ENCODE measurements at places on chromosomes 5 and 9.

DNA sequence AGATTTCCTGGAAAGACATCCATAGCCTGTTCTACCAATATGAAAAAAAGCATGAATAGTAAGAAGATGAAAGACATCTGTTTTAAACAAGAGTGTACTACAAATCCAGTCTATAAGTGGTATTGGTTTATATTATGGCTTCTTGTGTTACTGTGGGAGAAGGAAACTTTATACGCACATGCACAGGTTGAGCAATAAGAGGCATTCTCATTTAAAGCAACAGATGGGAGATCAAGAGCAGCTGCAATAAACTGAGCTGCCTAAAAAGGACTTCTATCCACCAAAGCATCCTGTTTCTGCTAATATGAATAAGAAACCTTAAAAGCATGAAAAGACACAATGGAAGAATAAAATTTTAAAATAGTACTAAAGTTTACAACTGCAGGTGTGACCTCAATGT is 8.6 kb upstream of the PCDHB1 start:
- no peaks in the 10 kb centered on the region for H3K27me3 ChIP-seq
- H3K27ac ChIP-seq, result no peak overlapping the region
- H3K4me1 ChIP-seq, result no peaks in the 10 kb centered on the region
- H3K36me3 ChIP-seq, result no peaks in the 10 kb centered on the region
- no peak for DNase-seq

DNA sequence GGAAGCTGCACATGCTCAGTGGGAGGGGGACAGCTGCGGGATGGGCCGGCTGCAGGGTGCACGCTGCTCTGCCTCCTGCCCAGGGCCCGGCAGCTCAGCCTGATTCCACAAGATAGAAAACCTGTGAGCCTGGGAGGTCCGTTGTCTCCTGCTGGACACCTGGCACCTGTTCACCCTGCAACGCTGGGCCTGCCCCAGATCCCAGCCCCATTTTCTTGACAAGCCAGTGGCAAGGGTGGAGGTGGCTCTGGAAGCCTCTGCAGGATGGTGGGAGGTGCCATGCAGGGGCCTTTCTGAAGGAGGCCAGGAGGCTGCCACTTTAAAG is 68.1 kb upstream of the RNF130 start:
- DNase-seq, result no peak
- no peaks in the 10 kb centered on the region for H3K4me1 ChIP-seq
- H3K4me3 ChIP-seq, result no peak overlapping the region
- no peaks in the 10 kb centered on the region for H3K36me3 ChIP-seq
- no peaks in the 10 kb centered on the region for H3K27me3 ChIP-seq

GRCh38 chr9:101731429-101731828 is 7.0 kb downstream of the GRIN3A start:
- no peaks in the 10 kb centered on the region for H3K27me3 ChIP-seq
- no peaks in the 10 kb centered on the region for H3K4me1 ChIP-seq
- no peaks in the 10 kb centered on the region for H3K36me3 ChIP-seq
- no peak overlapping the region for H3K27ac ChIP-seq
- H3K4me3 ChIP-seq, result no peak overlapping the region

- H3K4me1 ChIP-seq, result no peaks in the 10 kb centered on the region
- H3K4me3 ChIP-seq, result no peak overlapping the region
- H3K27ac ChIP-seq, result no peak overlapping the region
- no peaks in the 10 kb centered on the region for H3K27me3 ChIP-seq
These were observed 64.6 kb upstream of the SHB start for GRCh38 chr9:38133595-38133994.

DNA sequence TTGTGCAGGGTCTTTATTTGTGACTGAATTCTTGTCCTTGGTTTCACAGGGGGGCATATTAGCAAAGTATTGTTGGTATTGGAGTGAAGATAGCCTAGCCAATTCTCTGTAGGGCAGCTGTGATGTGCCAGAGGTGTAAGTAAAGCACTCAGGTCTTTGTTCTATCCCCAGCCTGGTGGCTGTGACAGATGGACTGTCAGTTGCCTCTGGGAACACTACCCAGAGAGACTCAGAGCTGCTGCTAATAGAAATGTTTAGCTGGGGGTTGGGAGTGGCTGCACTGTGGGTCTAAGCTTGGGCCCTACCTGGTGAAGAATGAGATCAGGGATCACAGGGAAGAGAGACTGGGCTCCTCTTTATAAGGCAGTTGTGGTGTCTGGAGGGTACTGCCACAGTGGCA is 1006.5 kb upstream of the TYRP1 start:
- no peaks in the 10 kb centered on the region for H3K4me1 ChIP-seq
- H3K27ac ChIP-seq, result no peak overlapping the region
- no peak overlapping the region for H3K4me3 ChIP-seq

- no peaks in the 10 kb centered on the region for H3K4me1 ChIP-seq
- no peak for DNase-seq
- peaks cover 9% of the 10 kb centered on the region for H3K36me3 ChIP-seq
- H3K27me3 ChIP-seq, result no peaks in the 10 kb centered on the region
These were observed 13.7 kb downstream of the TEX53 start for GRCh38 chr9:114643896-114644295.

GRCh38 chr5:15864536-15865215 is 314.9 kb downstream of the MARCHF11 start:
- no peak overlapping the region for H3K4me3 ChIP-seq
- no peak overlapping the region for H3K27ac ChIP-seq
- H3K27me3 ChIP-seq, result no peaks in the 10 kb centered on the region
- no peaks in the 10 kb centered on the region for H3K36me3 ChIP-seq
- DNase-seq, result no peak

GRCh38 chr9:107263289-107263688 is 19.8 kb upstream of the RAD23B start:
- no peaks in the 10 kb centered on the region for H3K4me1 ChIP-seq
- H3K27me3 ChIP-seq, result no peaks in the 10 kb centered on the region
- H3K36me3 ChIP-seq, result no peaks in the 10 kb centered on the region
- H3K27ac ChIP-seq, result no peak overlapping the region
- no peak for DNase-seq

- no peak for DNase-seq
- no peak overlapping the region for H3K4me3 ChIP-seq
- no peaks in the 10 kb centered on the region for H3K27me3 ChIP-seq
- no peak overlapping the region for H3K27ac ChIP-seq
- no peaks in the 10 kb centered on the region for H3K4me1 ChIP-seq
These were observed 72.2 kb downstream of the WDR41 start for GRCh38 chr5:77419644-77420582.

GRCh38 chr5:1471997-1472963 is 27.0 kb upstream of the SLC6A3 start:
- peak; percentile 31 for DNase-seq
- H3K27ac ChIP-seq, result no peak overlapping the region
- H3K4me1 ChIP-seq, result no peaks in the 10 kb centered on the region
- H3K27me3 ChIP-seq, result no peaks in the 10 kb centered on the region

DNA sequence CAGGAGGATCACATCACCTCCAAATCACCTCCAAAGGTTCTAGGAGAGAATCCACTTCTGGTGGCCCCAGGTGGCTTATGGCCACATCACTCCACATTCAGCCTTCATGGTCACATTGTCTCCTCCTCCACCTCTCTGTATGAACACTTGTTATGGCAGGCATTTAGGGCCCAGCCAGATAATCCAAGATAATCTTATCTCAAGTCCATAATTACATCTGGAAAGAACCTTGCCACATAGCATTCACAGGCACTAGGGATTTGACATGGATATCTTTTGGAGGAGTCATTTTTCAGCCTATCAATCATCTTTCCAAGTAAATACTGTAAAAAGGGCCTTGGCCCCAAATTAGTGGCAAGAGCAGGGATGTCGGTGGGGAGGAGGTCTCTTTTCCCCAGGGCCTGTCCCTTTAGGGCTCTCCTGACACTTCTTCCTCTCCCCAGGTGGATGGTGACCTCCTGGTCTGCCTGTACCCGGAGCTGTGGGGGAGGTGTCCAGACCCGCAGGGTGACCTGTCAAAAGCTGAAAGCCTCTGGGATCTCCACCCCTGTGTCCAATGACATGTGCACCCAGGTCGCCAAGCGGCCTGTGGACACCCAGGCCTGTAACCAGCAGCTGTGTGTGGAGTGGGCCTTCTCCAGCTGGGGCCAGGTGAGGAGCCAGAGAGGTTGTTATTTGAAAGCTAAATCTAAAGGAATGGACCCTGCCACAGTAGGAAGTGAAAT is 140.9 kb downstream of the SAXO1 start:
- no peak overlapping the region for H3K4me3 ChIP-seq
- DNase-seq, result no peak
- no peak overlapping the region for H3K27ac ChIP-seq
- H3K4me1 ChIP-seq, result no peaks in the 10 kb centered on the region

DNA sequence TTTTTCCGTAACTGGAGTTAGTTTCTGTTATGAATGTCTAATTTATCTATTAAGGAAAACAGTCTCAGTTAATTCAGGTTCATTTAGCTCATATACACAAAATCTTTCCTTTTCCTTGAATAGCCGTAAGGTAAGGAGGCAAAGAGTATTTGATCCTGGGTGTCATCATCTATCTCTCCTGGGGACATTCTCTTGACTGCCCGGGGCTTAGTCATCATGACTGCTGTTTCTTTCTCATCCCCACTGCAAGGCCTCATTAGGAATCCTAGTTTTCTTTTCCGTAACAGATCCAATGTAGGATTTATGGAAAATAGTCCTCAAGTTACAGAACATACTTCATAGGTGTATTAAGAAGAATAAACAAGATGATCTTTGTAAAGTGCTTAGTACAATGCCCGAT is 134.9 kb upstream of the CHD1 start:
- no peak for DNase-seq
- peaks cover 4% of the 10 kb centered on the region for H3K27me3 ChIP-seq

DNA sequence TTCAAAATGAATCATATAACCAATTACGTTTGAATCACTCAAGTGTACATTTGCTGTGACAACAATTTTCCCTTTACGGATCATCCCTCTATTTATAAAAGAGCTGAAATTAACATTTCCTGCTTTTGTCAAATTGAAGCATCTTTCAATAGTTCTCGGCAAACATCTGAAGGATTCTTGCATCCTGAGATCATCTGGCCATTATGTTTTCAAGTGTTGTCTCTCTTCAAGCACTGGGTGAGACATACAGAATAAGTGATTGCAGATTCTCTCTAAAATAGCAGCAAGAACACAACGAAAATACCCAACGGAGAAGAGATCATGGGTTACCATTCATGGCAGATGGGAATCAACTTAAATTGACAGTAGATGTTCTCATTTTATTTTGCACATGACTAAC is 283.4 kb upstream of the GRAMD2B start:
- H3K4me3 ChIP-seq, result no peak overlapping the region
- no peaks in the 10 kb centered on the region for H3K36me3 ChIP-seq
- DNase-seq, result no peak
- H3K27me3 ChIP-seq, result no peaks in the 10 kb centered on the region

GRCh38 chr5:171920765-171921391 is 85.6 kb downstream of the FBXW11 start:
- no peaks in the 10 kb centered on the region for H3K4me1 ChIP-seq
- H3K4me3 ChIP-seq, result no peak overlapping the region

GRCh38 chr9:1941989-1942388 is 73.2 kb upstream of the SMARCA2 start:
- DNase-seq, result no peak
- no peaks in the 10 kb centered on the region for H3K36me3 ChIP-seq
- H3K4me1 ChIP-seq, result no peaks in the 10 kb centered on the region
- H3K4me3 ChIP-seq, result no peak overlapping the region

DNA sequence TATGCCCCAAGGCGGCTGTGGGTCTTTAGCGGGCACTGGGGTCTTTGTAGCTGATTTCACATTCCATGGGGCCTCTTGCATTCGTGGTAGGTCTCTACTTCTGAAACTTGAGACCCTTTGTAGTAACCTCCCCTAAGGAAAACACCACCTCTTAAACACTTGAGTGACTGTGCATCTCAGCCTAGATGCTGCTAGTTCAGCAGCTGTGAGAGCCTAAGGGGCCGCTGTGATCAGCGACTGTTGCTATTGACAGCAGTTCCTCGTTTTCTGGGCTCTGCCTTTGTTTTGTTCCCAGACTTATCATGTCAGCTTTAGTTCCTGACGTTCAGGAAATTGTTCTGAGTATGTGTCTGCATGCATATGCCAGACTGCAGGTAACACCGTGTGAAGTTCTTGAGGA is 171.2 kb downstream of the HSPA4 start:
- H3K36me3 ChIP-seq, result no peaks in the 10 kb centered on the region
- H3K4me3 ChIP-seq, result no peak overlapping the region

DNA sequence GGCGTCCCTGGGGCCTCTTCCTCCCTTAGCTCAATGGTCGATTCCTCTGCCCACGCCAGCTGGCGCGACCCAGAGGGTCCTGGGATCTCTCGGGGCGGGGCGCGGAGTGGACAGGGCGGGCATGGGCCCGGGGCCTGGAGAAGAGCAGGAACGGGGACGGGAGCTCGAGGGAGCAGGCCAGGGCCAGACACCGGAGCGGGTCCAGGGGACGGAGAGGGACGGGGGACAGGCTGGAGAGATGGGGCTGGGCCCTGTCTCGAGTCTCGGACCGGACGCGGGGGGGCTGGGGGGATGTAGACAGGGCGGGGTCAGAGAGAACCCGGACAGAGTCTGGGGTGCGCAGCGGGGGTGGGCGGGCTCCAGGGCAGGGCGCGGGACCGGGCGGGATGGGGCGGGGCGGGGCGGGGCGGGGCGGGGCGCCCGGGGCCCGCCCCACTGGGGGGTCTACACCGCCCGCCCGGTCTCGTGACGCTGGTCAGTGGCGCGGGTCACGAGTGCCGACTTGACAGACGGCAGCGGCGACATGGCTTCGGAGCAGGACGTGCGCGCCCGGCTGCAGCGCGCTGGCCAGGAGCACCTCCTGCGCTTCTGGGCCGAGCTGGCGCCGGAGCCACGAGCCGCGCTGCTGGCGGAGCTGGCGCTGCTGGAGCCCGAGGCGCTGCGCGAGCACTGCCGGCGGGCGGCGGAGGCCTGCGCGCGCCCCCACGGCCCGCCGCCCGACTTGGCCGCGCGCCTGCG is at the start of gene UAP1L1:
UAP1L1 (plus strand) TSS at position 508 of the 738 bp plus-strand sequence; CDS start at position 524, 16 bp downstream.
- H3K27me3 ChIP-seq, result no peaks in the 10 kb centered on the region
- peak; percentile 62 for DNase-seq
- peaks cover 3% of the 10 kb centered on the region for H3K36me3 ChIP-seq
- no peak within 1 kb of the TSS for H3K27ac ChIP-seq
- H3K4me1 ChIP-seq, result peaks cover 7% of the 10 kb centered on the region
- peak within 1 kb of the TSS; percentile 47 for H3K4me3 ChIP-seq

- DNase-seq, result no peak
- H3K4me1 ChIP-seq, result peaks cover 33% of the 10 kb centered on the region
- H3K4me3 ChIP-seq, result no peak overlapping the region
- H3K27me3 ChIP-seq, result no peaks in the 10 kb centered on the region
- no peaks in the 10 kb centered on the region for H3K36me3 ChIP-seq
- H3K27ac ChIP-seq, result no peak overlapping the region
These were observed 11.2 kb downstream of the ENC1 start for GRCh38 chr5:74629326-74629725.
